ENCODE measurements at places on chromosomes 16 and 17. TPM values are rescaled to one million over a fixed set of nuclear protein-coding genes. Genes with fewer than 3 reads are reported as not detected.

CDRT4 gene
- polyA plus RNA-seq: 1.4 TPM

GRCh38 chr16:10964891-10965326 is 20.5 kb downstream of the CLEC16A start:
- no peak for DNase-seq

- peak; percentile 32 for DNase-seq
Measured at GRCh38 chr17:64156670-64157069, 26.7 kb upstream of the ERN1 start.

DNA sequence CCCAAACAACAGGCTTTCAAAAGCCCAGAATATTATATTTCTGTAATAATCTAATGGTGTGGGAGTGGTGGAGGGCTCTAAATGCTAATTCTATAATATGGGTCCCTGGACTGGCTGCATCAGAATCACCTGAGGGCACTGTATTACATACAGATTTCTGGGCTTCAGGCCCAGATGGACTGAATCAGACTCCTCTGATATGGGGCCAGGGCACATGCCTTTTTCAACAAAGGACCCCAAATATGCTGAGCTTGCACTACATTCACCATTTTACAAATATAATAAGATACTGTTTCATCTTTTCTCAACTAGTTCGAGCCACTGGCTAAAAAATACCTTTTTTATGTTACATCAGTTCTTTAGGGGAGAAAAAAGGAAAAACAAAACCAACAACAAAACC is 309.7 kb downstream of the MAP2K6 start:
- no peak for DNase-seq

- DNase-seq: no peak
Measured at GRCh38 chr17:57579245-57579644, 165.9 kb downstream of the CCDC182 start.

COIL gene
- 18.3 TPM for polyA plus RNA-seq

GRCh38 chr16:10983159-10983558 is 38.8 kb downstream of the CLEC16A start:
- DNase-seq: no peak

- no peak for DNase-seq
Measured at GRCh38 chr16:15542261-15542660, 100.7 kb downstream of the MARF1 start.

- DNase-seq: no peak
Measured at GRCh38 chr17:19244781-19245180, 7.6 kb downstream of the EPN2 start.

DNA sequence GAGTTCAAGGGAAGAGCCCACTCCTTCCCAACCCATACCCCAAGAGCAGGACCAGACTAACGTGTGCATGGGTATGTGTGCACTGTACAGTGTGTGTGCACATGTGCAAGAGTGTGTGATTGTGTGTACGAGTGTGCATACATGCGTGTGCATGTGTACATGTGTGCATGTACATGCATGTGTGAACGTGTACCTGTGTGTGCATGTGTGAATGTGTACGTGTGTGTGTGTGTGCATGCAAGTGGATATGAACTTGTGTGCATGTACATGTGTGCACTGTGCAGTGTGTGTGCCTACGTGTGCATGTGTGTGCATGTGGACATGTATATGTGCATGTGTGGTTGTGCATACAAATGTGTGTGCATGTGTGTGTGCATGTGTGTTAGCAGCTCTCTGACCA is 223.1 kb downstream of the RBFOX3 start:
- DNase-seq: no peak

- peak; percentile 82 for DNase-seq
Measured at GRCh38 chr16:23408823-23409298, 44.1 kb downstream of the COG7 start.

PIPOX gene
- polyA plus RNA-seq: 2.0 TPM

DNA sequence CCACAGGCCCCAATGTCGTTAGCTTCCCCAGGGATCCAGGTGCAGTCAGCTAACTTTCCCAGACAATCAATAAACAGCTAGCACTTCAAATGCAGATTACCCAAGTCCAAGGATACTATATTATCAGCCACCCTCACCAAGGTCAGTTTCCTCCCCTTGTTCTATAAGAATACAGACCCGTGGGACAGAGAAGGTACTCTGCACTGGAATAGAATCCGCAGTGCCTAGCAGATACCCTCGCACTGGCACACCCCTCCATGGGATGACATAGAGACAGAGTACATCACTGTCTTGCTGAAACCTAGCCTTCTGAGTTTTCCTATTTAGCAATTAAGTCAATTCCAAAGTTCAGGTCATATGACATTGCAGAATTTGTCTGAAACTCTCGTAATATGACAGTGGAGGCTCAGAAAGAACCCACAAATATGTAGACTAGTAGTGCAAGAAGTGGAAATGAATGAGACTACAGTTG is 40.0 kb upstream of the ABCA10 start:
- no peak for DNase-seq

CLEC18A gene
- polyA plus RNA-seq: 0.99 TPM

CDH5 gene
- 99.8 TPM for polyA plus RNA-seq

DNA sequence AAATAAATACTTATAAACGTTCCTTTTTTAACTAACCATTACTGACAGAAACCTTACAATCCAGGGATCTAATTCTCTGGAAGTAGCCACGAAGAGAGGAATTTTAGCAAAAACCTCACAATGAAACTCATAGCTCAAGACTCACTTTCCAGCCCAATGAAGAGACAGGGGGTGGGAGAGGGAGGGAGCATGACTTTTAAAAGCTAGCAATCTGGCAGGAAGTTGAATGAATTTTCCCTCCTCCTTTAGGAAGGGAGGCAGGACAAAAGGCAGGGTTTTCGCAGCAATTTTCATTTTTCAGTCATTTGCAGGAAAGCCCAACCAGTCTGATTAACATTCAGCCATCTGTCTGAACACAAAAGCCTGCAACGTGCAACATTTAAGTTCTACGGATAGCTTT is 381.5 kb upstream of the PSMD7 start:
- DNase-seq: no peak

GRCh38 chr16:85451641-85452363 is 161.3 kb upstream of the GSE1 start:
- DNase-seq: no peak

- DNase-seq: peak; percentile 34
Measured at GRCh38 chr17:47188271-47188875, 722 bp downstream of the CDC27 start.

C17orf50 gene
- polyA plus RNA-seq: not detected

DNA sequence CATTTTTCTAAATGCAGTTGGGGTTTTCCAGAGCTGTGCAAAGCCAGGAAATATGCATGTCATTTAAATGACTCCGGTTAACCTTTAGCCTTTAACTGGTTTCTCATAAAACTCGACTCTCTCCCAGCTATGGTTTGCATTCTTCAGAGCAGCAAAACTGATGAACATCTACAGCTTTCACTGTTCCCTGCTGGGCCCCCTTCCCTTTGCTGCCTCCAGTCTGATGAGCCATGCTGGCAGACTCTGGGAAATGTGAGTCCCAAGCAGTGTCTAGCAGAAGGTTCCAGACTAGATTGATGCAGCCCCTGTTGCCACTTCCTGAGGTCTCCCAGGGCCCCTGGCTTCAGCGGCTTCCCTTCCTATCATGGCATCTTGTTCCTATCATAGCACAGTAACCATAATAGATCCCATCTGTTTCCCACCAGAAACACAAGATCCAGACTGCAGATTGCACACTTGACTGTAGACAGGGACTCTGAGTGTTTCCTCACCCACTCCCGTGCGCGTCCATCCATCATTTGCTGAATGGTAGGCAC is 135.4 kb downstream of the CLEC16A start:
- peak; percentile 68 for DNase-seq

CRYBA1 gene
- polyA plus RNA-seq: not detected

FOXN1 gene
- 2.5 TPM for polyA plus RNA-seq

- no peak for DNase-seq
Measured at GRCh38 chr17:1227917-1228780, 42.1 kb upstream of the BHLHA9 start.

DNA sequence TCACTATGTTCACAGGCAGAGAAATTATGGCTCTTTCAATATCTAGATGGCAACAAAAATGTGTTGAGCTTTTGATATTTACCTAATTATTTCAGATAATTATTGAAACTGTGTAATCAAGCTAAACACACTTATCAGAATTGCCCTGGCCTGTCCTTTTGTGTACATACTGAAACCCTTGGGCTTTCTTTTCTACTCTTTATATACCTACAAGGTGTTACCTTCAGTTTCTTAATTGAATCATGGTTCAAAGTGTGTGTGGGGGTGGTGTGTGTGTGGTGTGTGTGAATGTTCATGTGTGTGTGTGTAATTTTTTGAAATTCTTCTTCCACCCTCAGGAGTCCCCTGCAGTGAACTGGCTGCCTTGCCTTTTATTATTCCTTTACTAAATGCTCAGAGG is 506.8 kb upstream of the SOX9 start:
- no peak for DNase-seq

ABCA8 gene
- 53.3 TPM for polyA plus RNA-seq

GRCh38 chr16:89136931-89137330 is 34.6 kb upstream of the CDH15 start:
- DNase-seq: no peak

TBC1D3B gene
- polyA plus RNA-seq: 3.7 TPM

All from muscle of back (tissue), 13 donors.